ENCODE measurements at places on chromosomes 6 and 20.

DNA sequence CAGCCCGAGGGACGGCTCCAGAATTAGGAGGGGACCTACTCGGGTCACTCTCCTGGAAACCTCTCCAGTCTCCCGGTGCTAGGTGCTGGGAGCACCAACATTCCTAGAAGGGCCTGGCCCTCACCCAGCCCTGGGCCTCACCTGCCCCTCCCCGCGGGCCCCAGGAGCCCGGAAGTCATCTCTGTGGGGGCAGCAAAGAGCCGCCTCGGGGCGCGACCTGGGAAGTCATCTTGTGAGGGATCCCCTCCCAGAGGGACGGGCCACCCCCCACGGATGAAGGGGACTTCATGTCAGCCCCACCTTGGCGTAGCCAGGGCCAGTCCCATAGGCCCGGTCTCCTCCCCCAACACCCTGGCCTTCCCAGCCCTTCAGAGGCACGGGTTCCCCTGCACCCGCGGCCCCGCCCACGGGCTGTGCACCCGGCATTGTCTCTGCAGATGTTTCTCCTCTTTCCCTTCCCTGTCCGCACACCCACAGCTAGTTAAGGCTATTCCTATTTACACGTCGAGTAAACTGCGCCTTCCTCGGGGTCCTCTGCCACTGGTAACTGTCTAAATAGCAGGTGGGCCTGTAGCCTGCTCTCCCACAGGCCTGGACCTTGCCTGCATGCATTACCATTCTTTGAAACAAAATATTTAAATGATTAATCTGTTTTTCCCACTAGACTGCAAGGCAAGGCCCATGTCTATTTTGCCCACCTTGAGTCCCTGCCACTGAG is 896 bp upstream of the RNASET2 start:
- DNase-seq, result peak; percentile 87

DNA sequence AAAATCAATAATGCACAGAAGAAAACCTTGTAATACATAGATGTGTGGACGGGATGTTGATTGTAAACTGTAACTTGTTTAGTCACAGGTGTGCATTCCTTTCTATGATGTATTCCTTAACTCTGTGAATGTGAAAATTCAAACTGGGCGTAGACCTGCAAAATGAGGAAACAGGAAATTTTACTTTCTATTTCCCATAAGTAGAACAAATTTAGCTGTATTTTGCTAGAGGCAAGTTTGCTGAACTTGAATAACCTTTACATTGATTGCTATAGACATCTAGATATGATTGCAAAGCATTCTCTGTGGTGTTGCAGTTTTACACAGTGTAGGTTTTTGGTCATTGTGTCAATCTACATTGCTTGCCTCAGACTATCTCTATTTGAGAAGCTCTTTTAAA is 368.4 kb upstream of the MAN1A1 start:
- DNase-seq, result no peak

DNA sequence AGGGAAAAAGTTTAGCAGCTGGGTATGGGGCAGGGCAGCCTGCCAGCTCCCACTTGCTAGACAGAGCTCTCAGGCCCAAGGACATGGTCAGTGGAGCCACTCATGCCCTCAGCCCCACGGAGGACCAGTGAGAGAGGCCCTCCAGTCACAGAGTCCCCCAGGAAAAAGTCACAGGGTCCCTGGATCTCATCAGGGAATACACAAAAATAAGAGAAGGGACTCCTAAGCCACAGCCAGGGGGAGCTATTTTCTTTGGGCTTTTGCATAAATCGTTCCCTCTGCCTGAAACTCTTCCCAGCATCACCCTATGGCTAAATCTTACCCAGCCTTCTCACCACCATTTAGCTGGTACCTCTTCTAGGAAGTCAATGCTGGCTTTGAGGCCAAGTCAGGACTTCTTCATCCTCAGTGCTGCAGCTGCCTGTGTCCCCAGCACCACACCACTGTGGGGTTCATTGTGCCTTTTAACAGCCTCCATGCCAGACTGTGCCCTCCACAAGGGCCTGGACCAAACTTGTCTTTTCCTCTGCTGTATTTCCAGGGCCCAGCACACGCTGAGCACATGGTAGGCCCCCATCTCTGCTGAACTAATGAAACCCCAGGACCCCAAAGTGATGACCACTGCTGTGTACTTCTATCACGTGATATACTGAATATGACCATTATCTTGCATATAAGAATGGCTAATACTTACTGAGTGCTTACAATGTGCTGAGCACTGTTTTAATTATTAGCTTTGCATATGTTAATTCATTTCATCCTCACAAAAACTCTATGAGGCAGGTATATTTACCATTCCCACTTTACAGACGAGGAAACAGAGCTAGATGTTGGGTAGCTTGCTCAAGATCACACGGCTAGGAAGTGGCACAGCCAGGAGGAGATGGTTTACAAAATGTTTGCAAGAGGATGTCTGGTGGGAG is 2.0 kb downstream of the ZNF335 start:
- no peak for DNase-seq

DNA sequence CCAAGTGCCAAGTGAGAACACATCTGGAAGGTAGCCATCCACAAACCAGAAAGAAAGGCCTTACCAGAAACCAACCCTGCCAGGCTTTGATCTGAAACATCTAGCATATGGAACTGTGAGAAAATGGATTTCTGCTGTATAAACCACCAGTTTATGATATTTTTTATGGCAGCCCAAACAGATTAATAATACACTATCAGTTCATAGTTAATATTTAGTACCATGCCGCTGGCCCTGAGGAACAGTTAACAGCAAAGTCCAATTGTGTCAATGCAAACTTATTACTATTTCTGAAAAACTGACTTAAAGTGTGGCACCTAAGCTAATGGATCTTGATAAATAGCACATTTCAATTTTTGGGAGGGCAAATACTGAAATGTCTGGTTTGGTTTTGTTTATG is 35.4 kb upstream of the PRSS35 start:
- DNase-seq, result no peak

GRCh38 chr6:46390153-46390876 is 100.9 kb downstream of the RCAN2 start:
- no peak for DNase-seq

- no peak for DNase-seq
Measured at GRCh38 chr6:166737261-166737660, 110.2 kb upstream of the RPS6KA2 start.

- DNase-seq, result peak; percentile 64
Measured at GRCh38 chr6:69796073-69796641, 653 bp downstream of the LMBRD1 start.

DNA sequence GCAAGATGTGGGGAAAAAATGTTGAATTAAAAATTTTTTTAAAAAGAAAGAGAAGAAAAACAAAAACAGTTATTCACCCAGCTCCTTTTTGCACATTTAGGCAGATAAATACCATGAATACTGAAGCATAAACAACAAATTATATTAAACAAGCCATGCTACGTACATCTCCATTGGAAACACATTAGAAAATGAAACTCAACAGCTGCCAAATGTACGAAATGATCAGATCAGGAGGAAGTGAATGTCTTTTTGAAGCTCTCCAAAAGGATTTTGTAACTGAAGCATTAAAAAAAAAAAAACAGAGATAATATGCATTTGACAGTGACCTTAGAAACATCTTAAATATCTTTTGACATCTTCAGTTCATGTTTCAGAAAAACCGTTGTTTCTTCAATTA is 56.7 kb downstream of the CD83 start:
- no peak for DNase-seq

DNA sequence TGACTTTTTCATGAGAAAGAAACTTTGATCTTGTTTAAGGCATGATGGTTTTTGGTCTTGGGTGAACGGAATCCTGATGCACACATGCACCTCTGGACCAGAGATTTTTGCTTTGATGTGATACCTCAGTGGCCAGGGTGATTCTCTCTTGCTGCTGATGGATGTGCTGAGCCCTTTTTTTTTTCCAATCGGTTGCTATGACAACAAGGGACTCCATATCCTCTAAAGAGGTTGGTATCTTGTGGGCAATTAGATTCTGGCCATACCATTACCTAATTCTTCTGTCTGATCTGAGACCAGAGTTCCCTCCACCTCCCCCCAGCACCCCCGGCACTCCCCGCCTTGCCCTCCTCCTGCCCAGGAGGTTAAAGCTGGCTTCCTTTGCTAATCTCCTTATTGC is 24.9 kb downstream of the PDYN start:
- no peak for DNase-seq

DNA sequence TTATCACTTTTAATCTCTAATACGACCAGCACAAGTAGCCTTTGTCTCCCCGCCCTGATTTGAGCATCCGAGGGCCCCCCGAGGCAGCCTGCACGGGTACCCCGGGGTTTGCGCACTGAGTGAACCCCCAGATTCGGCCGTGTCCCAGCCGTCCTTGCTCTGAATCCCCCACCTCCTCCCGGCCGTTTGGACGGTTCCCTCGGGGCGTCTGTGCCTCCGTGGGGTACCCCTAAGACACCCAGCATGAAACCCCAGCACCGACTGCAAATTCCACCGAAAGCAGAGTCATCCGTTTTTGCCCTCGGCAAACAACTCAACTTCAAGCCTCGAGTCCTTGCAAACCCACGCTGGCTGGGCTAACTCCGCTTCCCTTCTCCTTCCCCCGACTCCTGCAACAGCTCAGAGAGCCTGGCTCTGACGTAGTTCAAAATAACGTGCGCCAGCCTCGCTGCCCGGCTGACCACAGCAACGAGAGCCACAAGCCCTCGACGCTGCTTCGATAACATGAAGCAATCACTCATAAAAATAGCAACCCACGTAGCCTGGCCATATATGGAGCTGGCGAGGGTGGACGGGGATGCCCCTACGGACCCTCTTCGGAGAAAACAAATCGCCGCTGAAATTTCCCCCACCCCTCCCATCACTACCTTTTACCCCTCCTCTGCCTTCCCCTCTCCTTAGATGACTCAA is 764 bp upstream of the SNAP25 start:
- peak; percentile 41 for DNase-seq

- no peak for DNase-seq
Measured at GRCh38 chr20:57900226-57900905, 190.6 kb upstream of the PMEPA1 start.

DNA sequence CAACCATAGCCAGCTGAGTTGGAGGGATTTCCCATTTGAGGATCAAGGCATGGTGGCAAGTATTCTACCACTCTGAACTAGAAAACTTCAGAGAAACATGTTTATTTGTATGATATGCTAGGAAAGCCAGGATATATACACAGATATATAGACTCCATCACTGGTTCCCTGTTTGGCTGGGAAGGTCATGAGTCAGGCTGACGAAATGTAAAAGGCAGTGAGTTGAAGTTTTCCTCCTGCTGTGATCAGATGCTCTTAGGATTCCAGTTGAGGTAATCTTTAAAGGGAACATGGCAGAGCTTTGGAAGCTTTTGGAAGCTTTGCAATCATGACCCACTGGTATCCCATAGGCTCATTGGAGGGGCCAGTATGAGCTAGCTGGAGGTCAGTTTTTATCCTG is 1369.1 kb downstream of the EPHA7 start:
- DNase-seq, result no peak

DNA sequence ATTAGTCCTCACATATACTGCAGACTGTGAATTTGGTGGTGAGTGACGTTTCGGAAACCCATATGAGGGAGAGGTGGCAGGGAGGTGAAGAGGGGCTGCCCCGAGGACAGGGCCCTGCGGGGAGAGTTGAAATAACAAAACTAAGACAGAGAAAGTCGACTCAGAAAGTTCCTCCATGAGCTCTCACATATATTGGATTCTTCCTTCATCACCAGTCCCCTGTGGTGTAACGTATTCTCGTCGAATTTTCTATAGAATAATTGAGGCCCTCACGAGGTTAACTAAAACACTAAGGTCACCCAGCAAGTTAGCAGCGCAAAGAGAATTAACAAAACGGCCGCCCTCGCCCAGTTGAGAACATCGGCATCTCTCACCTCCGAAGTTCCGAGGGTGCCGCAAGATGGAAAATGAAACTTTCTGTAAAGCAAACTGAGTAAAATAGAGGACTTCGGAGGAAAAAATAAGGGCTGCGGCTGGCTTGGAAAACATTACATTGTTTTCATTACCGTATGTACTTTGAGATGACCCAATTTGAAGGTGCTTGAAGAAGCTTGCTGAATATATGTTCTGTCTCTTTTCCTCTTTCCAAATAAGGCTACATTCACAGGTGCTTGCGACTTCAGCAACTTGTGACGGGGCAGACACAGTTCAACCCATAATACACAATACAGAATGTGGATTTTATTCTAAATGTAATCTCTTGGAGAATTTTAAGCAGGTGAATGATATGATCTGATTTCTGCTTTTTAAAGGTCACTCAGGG is 490.9 kb upstream of the JARID2 start:
- no peak for DNase-seq

DNA sequence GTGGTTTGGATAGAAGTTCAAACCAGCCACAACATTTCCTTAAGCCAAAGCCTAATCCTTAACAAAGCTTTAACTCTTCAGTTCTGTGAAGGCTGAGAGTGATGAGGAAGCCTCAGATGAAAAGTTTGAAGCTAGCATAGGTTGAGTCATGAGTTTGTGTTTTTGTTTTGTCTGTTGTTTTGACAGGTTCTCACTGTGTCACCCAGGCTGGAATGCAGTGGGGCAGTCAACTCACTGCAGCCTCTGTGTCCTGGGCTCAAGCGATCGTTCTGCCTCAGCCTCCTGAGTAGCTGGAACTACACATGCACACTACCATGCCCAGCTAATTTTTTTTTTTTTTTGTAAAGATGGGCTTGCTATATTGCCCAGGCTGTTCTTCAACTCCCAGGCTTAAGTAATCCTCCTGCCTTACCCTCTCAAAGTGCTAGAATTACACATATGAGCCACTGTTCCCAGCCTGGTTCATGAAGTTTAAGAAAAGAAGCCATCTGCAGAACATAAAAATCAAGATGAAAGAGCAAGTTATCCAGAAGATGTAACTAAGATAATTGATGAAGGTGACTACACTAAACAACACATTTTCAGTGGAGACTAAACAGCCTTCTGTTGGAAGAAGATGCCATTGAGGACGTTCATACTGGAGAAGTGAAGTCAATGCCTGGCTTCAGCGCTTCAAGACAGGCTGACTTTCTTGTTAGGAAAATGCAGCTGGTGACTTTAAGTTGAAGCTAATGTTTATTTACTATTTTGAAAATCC is 96.2 kb downstream of the SMAP1 start:
- DNase-seq, result peak; percentile 31

DNA sequence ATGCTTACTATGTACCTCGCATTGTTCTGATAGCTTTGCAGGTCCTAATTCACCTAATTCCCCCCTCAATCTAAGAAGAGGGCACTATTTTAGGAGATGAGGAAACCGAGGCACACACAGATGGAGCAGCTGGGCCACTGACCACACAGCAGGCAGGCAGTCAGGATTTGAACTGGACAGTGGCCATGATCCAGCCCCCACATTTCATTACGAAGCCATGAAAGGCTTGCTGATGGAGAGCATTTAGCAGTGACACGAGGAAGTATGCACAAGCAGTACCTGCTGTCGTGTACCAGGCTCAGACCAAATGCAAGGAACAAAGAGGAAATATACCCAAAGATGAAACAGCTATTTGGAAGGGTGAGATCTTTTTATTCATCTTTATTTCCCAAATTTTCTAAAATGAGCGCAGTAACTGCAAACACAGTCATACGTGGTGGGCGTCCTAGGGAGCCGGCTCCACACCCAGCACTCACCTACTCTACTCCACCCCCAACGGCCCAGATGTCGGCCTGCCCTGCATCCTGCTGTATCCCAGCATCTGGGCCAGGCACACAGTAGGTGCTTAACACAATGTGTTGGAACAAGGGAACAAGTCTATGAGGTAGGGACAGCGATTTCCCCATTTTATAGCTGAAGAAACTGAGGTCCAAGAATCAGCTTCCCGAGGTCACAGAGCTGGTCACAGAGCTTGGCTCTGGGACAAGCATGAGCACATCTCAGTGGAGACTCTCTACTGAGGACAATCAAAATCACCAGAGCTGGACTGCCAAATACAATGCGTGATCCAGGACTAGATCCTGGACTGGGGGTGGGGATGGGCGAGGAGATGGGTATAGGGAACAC is 15.0 kb downstream of the PREX1 start:
- no peak for DNase-seq

All from thyroid gland (tissue), 4 donors.